ENCODE measurements at places on chromosomes 16 and 17.

- DNase-seq = peak; percentile 68
Measured at GRCh38 chr16:82660075-82660645, 33.4 kb downstream of the CDH13 start.

DNA sequence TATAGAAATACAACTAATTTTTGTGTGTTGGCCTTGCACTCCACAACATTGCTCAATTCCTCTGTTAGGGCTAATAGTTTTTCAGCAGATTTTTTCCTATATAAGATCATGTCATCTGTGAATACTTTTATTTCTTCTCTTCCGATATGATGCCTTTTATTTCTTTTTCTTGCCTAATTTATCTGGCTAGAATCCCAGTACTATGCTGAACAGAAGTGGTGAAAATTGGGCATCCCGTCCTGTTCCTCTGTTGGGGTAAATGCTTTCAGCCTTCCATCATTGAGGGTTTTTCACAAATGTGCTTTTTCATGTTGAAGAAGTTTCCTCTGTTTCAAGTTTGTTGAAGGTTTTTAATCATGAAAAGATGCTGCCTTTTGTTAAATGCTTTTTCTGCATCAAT lies 22.7 kb upstream of the TNFRSF13B start:
- DNase-seq = no peak

- no peak for DNase-seq
Measured at GRCh38 chr16:27498916-27499658, 50.6 kb downstream of the GTF3C1 start.

DNA sequence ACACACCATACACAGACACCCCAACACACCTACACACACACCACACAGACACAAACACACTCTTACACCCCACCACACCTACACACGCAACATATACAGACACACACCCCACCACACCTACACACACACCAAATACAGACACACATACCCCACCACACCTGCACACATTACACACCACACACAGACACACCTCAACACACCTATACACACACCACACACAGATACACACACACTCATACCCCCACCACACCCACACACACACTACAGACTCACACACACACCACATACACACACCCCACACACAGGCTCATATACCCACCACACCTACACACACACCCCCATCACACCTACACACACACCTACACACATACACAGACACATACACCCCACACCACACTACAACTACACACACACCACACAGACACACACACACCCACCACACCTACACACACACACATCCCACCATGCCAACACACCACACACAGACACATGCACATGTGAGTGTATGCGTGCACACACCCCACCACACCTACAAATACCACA lies 31.4 kb downstream of the GPT2 start:
- no peak for DNase-seq

DNA sequence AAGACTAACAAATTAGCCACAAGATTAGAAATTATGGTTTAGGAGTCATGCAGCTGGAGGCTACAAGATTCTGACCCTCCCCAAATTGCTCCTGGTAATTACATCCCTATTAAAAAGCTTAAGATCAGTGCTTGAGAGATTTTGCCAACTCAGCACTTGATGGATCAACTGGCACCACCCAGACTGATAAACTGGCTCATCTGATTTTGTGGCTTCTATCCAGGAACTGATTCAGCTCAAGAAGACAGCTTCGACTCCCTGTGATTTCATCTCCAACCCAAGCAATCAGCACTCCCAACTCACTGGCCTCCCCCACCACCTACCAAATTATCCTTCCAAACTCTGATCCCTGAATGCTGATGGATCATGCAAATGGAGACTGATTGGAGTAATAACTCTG lies 94.8 kb downstream of the TNFRSF13B start:
- DNase-seq = peak; percentile 20

DNA sequence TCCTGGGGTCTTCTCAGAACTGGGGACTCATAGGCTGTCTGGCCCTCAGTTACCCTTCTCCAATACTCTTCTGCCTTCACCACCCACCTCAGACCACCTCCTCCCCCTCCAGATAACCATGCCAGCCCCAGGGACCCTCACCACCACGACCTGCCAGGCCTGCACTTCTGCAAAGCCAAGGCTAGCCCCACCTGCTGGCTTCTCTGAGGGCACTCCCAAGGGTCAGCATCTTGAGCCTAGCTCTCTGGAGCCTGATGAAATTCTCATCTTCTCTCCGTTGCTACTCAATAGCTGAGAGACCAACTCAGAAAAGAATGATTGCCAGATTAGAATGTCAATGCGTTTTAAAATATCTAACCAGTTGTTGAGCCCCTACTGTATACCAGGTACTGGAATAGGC lies 56.1 kb upstream of the LYRM9 start:
- DNase-seq = no peak

- DNase-seq = no peak
Measured at GRCh38 chr17:44200478-44201155, 933 bp upstream of the ATXN7L3 start.
